ENCODE measurements at places on chromosomes 3 and 15.

DNA sequence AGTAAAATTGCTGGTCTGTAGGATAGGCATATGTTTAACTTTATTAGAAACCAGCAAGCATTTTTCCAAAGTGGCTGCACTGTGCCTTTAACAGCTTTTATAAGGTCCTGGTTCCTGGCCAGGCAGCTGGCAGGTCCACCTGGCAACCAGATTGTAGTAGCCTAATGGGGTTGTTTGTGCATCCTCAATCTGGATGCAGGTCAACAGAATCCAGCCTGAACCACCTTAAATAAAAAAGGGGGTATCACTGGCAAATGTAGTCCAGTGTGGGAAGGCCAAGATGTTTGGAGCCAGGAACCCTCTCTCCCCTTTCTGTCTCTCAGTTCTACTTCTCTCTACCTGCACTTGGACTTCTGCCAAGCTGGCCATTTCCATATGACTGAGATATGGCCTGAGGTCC lies 200.3 kb downstream of the ZNF621 start:
- no peak for DNase-seq

DNA sequence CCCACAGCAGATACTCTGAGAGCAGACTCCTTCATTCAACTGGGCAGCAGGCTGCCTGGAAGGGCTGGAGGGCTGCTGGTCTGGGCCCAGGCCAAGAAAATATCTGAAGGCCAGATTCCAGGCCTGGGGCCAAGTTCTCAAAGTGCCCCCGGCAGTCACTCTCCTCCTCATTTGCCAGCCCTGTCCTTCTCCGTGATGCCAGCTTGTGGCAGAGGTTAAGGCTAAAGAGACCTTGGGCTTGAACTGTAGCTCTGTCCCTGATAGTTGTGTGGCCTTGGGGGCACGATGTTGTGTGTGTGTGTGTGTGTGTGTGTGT lies 39.0 kb downstream of the FAM3D start:
- DNase-seq, result no peak

DNA sequence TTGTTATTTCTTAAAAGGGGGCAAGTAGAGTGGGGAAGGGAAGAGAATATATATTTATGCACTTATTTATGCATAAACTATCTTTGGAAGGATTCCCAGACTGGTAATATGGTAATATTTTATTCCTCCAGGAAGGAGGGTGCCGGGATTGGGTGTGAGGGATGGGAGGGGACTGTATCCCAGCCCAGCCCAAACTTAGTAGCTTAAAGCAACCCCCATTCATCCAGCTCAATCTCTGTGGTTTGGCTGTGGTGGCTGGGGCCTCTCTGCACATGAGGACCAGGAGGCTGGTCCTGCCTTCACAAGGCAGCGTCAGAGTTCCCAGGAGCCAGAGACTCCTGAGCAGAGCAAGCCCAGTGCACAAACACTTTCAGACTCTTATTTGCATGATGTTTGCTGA lies 48.4 kb downstream of the CCNL1 start:
- DNase-seq, result no peak

- no peak for DNase-seq
Observed at GRCh38 chr3:64321747-64322146, 96.5 kb upstream of the PRICKLE2 start.

DNA sequence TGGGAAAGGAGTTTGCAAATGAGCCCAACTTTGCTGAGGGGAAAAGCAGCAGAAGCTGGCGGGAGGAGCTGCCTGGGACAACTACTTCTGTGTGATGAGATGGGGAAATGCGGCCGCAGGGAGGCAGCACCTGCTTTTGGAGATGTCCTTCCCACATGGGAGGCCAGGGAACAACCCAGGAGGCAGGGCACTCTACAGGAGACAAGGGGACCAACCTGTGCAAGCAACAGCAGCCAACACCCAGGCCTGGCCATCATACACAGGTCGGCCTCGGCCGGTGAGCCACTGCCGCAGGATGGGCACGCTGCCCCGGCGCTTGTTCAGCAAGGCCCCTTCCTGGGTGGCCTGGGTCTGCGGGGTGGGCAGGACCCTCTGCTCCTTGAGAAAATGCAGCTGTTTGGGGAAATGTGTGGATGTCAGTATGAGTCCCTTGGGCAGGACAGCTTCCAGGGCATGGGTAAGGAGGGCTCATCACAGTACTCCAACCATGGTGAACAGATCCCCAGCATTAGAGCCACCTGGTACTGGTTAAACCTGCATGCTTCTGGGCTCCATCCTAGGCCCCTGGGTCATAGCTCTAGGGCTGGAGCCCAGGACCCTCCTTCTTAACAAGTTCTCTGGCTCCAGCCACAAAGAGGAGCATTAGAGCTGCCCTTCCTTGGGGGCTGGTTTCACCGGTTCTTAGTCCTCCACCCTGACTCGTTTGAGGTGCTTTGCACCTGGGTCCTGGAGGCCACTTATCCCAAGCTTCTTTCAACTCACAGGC lies 11.6 kb downstream of the EPB42 start:
- DNase-seq, result no peak

DNA sequence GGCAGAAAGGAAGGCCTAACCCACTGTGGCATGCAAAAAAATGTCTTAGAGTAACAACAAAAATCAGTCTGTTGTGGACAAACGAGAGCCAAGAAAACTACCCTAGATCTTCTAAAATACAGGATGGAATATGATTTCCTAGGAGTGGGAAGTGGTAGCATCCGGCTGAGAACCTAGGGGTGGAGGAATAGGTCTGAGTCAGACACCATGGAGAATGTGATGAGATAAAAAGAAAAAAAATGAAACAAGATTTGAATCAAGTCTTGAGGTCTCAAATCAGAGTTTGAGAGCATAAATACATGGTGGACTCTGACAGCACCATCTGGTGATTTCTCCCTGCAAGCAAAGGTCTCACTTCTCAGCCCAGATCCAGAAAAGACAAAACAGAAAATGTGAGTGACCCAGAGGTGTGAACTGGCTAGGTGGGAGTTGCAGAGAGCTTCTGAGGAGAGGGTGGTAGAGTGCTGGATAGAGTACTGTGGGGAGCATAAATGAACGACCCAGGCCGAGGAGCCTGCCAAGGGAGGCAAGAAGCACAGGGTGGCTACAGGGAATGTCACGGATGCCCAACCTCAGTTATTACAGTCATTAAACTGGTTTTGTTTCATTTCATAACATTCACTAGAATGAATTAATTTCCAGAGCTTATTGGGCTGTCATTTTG lies 27.6 kb upstream of the VEPH1 start:
- no peak for DNase-seq

DNA sequence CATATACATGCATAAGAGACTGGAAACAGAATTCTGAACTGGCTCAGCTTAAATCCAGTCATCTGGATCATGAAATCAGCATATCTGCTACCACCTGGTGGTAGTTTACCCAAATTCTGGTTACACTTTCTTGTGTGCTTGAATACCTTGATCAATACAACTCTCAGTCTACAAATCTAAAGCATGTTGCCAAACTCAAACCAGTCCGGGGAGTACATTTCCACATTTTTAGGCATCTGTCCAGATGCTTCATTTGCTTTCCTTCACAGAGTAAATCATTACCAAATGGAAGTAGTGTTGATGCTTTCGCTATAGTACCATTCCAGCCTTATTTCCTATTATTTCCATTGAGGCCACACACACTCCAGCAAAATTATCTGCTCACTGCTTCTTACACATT lies 126.4 kb downstream of the P2RY1 start:
- no peak for DNase-seq

DNA sequence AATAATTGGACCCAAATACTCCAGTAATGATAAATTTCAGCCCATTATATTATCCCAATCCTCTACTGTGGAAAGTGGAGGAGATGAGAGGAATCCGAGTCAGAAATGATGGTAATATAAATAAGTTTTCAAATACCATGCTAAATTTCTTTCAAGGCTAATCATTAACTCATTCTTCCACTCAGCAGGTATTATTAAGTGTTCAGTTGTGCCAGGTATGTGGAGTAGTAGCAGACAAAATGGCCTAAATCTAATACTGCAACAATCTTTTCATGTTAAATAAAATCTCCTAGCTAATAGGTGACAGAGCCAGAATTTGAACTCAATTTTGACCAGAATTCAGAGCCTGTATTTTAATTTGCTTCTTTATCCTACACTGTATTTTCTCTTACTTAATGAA lies 538.6 kb upstream of the ROBO2 start:
- DNase-seq, result no peak

DNA sequence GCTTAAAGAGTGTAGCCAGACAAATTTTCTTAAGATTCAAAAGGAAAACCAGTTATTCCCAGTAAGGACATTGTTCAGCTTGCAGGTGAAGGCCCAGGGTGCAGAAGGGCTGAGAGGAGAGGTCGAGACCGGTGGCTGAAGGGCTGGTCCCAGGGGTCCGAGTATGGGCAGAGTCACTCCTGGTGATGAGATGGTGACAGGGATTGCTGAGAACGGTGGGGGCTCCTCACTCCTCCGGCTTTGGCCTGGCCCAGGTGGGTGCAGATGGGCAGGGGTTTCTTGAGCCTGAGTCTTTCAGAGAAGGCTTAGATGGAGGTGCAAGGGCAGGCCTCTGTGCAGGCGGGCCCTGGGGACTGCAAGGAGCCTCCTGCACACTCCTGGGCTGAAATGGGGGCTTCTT lies 56.2 kb downstream of the ZNF445 start:
- no peak for DNase-seq

DNA sequence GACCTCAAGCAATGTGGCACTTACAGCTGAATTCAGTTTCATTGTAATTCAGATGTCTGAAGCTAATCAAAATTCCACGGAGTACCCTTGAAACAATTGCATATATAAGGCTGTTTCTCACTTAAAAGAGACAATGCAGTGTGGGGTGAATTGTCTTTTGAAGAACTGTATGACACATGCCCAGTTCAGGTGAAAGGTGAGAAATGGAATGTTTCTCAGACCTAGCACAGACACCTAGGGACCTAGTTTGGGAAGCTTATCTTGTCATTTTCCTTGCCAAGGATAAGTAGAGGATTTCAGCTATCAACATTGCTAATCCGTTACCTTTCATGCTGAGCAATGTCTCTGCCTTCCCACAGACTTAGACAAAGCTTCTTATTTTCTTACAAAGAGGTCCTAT lies 36.3 kb downstream of the MBNL1 start:
- DNase-seq, result no peak

DNA sequence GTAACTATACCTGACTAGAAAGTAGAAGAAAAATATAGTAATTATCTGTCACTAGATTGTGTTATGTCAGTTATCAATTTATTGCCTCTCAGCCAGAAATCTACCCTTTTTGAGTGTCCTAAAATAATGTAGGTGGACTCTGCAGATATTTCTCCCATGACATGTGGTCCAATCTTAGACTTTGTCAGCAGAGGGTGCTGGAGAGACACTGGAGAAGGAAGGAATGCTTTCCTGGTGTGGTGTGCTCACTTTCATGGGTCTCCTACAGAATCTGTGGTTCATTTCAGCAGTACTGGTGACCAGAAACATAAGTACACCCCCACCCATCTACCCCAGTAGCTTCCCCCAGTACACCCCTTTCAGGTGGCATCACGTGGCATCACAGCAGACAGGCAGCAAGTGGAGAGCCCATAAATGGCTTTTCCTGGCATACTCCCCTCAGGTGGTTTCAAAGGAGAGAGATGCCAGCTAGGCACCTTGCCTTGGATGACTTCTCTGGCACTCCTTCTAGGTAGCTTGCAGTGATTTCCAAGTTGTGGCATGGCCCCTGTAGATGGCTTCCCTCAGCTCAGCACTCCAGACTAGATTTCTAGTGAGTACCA lies 114.7 kb downstream of the GADL1 start:
- no peak for DNase-seq

GRCh38 chr3:68878962-68879361 lies 53.4 kb downstream of the TAFA4 start:
- no peak for DNase-seq

GRCh38 chr3:13074006-13074375 lies 762 bp upstream of the IQSEC1 start:
- DNase-seq, result no peak

DNA sequence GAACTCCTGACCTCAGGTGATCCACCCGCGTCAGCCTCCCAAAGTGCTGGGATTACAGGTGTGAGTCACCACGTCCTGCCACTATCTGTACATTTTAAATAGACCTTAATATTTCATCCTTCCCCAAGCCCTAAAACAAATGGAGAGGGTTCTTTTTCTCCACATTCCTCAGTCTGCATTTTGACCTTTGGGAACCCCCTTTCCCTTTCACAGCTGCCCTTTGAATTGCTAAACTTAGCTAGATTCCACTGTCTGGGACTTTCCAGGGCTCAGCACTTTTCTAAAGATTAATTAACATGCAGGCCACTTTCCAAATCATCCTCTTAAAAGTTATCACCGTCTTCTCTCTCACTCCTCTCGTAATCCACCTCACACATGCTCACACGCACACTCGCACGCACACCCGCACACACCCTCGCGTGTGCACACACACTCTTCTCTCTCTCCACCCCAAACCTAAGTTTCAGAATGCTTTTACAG lies 124.2 kb downstream of the TMCO5A start:
- no peak for DNase-seq

GRCh38 chr3:108472001-108472591 lies 38.3 kb downstream of the MYH15 start:
- DNase-seq, result no peak

- no peak for DNase-seq
Observed at GRCh38 chr3:31247850-31248562, 284.7 kb upstream of the STT3B start.

DNA sequence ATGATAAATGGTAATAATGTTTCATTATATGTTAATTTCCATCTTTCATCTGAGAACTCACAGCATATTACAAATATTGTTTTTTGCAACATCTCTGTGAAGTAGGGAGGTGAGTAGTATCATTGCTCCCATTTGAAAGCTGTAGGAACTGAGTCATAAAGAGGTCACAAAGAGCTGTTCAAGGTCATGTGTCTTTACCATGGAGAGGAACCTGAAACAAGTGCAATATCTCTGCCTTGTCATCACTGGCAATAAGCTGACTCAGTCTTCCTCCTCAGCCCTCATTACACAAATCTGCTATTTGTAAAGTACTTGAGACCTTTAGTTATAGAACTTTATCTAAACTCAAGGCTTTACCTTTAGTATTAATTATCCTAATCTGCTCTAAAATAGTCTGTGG lies 4.4 kb upstream of the ATP13A4 start:
- DNase-seq, result no peak

- no peak for DNase-seq
Observed at GRCh38 chr3:125151916-125152315, 60.6 kb downstream of the SLC12A8 start.

GRCh38 chr3:188470508-188471130 lies 316.7 kb downstream of the LPP start:
- DNase-seq, result no peak

DNA sequence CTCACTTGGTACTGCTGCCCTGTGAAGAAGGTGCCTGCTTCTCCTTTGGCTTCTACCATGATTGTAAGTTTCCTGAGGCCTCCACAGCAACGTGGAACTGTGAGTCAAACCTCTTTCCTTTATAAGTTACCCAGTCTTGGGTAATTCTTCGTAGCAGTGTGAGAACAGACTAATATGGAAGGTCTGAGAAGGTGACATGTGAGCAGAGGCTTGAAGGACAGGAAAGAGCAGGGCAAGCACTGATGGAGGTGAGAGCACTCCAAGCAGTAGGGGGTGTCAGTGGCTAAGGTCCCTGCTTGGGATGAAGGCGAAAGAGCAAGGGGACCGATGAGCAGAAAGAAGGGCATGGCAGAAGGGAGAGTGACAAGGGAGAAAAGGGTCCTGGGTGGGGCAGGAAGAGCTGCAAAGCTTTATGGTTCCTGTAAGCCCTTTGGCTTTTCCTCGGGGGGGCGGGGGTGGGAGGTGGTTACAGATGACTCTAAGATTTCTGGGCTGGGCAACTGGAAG lies 3.5 kb downstream of the EIF4E3 start:
- DNase-seq, result no peak

All from stimulated activated CD4-positive, alpha-beta T cell treated with anti-CD3 and anti-CD28 coated beads, Interleukin-12 subunit alpha, Interleukin-12 subunit beta, amount 100 ng/mL, for 48 hours (primary cell).